G401 (cell line): ENCODE measurements at places on chromosomes 6 and 20. TPM values are rescaled to one million over a fixed set of nuclear protein-coding genes. Genes with fewer than 3 reads are reported as not detected.

Gene CTCFL
- 0.03 and 0.06 TPM in 2 replicates for total RNA-seq

Gene MTFR2
- 6.0 and 13.5 TPM in 2 replicates for total RNA-seq

Gene KHDC1L
- 4.2 TPM in 1 of 2 replicates, not detected in the other for total RNA-seq

Gene GSTA4
- total RNA-seq: 37.7 and 42.0 TPM in 2 replicates

Gene RNF182
- total RNA-seq: 0.31 and 1.9 TPM in 2 replicates

Gene HLA-DRA
- total RNA-seq: not detected in 2 replicates

Gene CDH26
- total RNA-seq: not detected in 2 replicates

Gene OXT
- total RNA-seq: not detected in 2 replicates

Gene SS18L1
- total RNA-seq: 9.6 and 13.2 TPM in 2 replicates

Gene LPA
- not detected in 2 replicates for total RNA-seq

Gene HEY2
- not detected in 2 replicates for total RNA-seq

Gene GNAS-AS1
- not detected in 2 replicates for total RNA-seq

Gene KCNB1
- 0.12 and 0.14 TPM in 2 replicates for total RNA-seq

Gene OR12D1
- total RNA-seq: not detected in 2 replicates

Gene CALHM5
- total RNA-seq: under 0.01 TPM in 2 replicates
